ENCODE measurements at places on chromosomes 7 and 10.

- DNase-seq, result peak; percentile 18
Measured at GRCh38 chr10:24762966-24763623, 39.4 kb upstream of the ARHGAP21 start.

DNA sequence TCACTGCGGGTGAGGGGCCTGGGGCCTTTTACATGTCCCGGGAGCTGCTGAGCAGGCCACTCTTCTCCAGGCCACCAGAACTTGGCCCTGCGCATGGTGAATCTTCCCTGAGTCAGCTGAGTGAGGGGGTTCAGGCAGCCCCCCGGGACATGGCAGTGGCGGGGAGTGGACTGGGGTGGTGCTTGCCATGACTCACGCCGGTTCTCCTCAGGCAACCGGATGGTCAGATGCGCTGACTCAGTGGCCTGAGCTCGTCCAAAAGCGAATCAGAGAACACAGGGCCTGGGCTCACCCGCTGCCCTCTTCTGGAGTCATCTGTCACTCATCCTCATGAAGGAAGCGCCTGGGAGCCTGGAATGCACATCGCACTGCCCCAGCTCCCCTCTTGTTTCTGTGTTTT lies 33.5 kb downstream of the HTRA1 start:
- DNase-seq, result no peak

DNA sequence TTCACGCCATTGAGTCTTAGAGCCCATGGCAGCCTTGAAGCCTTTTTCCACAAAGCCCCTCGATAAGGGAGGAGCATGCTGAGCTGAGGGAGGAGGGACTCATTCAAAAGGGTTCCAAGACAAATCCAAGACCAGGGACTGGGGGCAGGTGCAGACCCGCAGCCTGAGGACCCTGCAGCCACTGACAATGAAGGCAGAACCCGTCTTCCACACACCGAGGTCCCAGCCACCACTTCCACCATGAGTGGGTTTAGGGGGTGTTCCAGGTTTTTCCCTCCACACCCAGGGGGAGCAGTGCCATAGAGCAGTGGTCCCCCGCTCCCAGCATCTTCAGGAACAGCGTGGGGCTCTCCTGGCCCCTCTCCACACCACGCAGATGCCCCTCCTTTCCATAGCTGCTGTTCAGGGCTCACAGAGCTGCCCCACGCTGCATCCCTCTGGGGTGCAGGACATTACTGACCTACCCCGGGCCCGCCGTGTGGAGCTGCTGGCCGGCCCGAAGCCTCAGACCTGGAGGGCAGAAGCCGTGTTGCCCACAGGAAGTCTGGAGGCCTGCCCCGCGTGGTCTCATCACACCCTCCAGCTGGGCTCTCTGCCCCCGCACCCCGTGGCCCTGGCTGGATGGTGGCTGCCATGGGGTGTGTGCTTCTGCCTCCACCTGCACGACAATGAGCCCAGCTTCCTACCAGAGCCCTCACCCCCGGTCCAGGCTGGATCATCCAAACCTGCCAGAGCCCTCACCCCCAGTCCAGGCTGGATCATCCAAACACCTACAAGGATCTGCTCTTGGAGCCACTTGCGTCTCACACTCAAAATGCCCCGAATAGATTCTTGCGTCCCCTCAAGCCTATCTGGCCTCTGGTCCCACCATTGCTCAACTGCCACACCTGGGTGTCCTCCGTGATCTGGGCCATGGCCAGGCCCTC lies 220.0 kb upstream of the TCERG1L start:
- no peak for DNase-seq

GRCh38 chr10:89888321-89889070 lies 187.1 kb downstream of the KIF20B start:
- no peak for DNase-seq

All from kidney (tissue), 22 donors.